ENCODE measurements at places on chromosomes 16 and 17.
A peak's percentile ranks its signal among the peaks of the same experiment; 100 is the strongest.

GRCh38 chr16:67773099-67773498 lies 33.3 kb downstream of the RANBP10 start:
- DNase-seq, result no peak

DNA sequence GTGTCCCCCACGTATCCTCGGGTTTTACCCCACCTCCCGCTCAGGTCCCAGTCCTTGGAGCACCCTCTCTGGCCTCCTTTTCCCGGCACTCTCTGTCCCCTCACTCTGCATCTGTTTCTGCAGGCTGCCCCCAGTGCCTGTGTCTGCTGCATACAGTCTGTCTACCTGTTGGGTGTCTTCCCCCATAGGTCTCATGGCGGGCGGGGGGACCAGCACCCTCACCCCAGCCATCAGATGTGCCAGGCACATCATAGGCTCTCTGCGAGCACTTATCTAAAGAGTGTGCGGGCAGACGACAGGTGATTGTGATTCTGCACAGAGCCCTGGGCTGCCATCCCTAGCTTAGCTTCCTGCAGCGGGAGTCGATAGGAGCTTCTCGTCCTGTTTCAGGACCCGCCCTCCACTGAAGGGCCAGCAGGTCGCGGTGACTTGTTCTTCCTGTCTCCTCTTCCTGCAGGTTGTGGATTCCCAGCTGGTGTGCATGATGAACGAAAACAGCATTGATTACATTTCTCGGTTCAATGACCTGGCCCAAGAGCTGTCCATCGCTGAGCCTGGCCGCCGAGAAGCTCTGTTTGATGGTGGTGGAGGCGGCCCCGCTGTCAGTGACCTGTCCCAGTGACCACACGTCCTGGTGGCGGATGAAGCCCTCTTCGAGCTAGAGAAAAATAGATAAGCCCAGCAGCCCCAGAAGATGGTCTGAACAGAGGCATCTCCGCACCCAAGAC lies 4.5 kb upstream of the JPT2 start:
- DNase-seq, result no peak

- peak; percentile 8 for DNase-seq
Measured at GRCh38 chr16:27436921-27437650, 35.1 kb downstream of the IL21R start.

DNA sequence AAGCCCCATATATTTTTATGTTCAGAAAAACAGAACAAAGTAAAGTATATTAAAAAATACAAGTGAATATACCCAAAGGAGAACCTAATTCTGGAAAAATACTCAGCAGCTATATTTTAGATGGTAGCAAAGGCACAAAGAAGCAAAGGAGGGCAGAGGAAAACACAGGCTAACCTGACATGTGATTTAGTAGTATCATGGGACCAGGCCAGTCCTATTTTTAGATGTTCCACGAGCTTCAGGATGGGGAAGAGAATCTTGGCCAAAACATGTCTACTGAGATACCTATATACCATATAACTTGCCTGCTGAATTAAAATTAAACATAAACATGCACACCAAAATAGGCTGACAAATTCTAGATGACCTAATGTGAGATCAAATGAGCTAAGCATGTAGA lies 32.9 kb downstream of the SMYD4 start:
- no peak for DNase-seq

GRCh38 chr16:75235721-75236193 lies 15.7 kb downstream of the BCAR1 start:
- DNase-seq, result no peak

GRCh38 chr17:1190751-1191331 lies 11.1 kb upstream of the ABR start:
- DNase-seq, result no peak

DNA sequence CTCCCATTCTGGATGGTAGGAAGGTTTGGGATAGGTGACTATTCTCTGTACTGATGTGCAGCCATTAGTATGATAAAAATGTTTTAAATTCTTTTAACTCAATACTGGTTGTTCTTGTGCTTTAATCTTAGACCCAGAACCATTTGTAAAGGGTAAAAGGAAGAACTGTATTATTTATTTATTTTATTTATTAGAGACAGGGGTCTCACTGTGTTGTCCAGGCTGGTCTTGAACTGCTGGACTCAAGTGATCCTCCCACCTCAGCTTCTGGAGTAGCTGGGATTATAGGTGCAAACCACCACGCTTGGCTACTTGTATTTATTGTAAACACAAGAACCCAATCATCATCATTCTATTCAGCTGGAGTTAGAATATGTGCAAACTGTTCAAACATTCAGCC lies 2.2 kb upstream of the MOSMO start:
- DNase-seq, result no peak

DNA sequence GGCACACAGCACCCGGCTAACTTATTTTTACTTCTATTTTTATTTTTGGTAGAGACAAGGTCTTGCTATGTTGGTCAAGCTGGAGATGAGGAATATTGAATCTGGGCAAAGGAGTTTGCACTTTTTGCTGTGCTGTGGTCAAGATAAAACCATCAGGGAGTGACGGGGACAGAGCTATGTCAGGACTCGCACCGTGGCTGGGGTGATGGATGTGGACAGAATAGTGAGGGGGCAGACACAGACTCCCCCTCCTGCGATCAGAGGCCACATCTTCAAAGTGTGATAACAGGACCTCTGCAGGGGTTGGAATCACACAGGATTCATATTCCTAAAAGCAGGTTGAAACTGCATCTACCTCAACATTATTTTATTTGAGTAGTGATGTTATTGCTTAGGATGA lies 25.6 kb downstream of the IL21R start:
- DNase-seq, result peak; percentile 11

DNA sequence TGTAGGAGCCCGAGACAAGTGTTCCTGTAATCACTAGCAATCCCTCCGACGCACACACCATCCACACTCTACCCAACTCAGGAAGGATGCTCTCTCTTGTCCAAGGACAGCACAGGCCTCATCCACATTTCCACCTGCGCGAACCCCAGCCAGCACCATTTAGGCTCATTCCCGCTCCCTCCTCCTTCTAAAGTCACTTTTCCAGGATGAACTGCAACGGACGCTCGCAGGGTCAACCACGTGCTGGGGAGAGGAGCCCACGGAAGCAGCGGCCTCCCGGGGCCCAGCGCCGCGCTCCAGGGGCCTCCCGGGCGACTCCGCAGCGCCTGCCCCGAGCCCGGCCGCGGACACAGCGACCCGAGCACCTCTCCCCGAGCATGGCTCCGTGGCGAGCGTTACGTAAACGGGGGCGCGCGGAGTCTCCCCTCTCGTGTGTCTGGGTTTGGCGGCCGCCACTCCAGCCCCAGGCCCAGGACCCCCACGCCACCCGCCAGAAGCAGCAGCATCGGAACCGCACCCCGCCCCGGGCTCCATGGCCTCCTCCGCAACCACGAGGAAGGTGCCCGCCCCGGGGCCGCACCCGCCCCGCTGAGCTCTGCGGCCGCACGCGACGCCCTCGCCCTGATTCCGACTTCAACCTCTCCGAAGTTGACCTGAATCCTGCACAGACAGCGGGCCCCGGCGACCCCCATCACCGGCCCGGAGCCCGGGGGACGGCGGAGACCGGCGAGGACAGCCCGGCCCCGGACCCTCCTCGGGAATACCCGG lies 668 bp downstream of the USP36 start:
- DNase-seq, result peak; percentile 64

DNA sequence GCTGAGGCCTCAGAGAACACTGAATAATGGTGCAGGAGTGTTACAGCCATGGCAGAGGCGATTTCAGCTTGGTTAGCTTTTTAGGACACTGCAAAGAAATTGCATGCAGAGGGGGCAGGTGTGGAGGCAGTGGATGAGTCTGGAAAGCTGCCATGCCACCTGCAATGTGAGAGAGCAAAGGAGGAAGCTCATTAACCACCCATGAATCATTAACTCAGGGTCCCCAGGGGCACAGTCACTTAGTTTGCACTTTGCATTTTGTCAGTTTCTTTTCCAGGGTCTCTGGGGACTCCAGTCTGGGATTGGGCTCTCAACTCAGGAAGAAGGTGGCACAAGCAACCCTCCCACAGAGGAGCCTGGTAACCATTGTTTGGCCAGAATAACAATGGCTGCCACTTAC lies 132.9 kb downstream of the USP31 start:
- no peak for DNase-seq

- no peak for DNase-seq
Measured at GRCh38 chr17:10758062-10758461, 28.2 kb upstream of the TMEM220 start.

DNA sequence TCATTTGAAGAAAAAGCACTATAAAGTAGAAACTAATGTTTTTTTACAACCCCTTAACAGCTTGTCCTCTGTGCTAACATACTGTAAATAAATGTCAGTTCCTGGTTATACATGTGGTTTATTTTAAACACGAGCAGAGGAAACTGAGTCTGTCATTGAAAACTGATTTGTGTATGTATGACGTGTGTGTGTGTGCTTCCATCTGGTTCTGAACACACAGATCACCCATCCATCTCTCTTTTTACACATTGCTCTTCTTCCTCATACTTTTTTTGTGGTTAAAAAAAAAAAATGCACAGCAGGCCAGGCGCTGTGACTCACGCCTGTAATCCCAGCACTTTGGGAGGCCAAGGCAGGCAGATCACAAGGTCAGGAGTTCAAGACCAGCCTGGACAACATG lies 49.5 kb downstream of the ZNF423 start:
- no peak for DNase-seq

DNA sequence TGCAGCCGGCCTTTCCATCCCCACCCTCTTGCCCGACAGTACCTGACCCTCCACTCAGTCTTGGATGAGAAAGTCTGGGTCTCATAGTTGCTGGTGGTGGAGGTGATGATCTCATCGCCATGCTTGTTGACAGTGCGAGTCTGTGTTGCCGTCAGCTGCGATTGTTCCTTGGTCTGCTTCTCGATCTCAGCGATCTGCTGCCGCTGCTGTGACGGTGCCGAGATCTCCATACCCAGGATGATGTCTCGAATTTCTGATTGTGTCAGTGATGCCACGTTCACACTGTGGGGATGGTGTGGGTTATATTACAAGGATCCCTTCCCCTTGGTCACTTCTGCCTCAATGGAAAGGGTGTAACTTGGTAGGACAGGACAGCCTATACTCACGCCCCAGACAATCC lies 4.1 kb upstream of the RILP start:
- DNase-seq, result no peak

GRCh38 chr16:53224951-53225533 lies 170.3 kb downstream of the CHD9 start:
- DNase-seq, result no peak

- no peak for DNase-seq
Measured at GRCh38 chr16:49810831-49811230, 45.1 kb downstream of the ZNF423 start.

- no peak for DNase-seq
Measured at GRCh38 chr16:55815320-55815719, 17.6 kb downstream of the CES1 start.

GRCh38 chr16:74524926-74525325 lies 82.0 kb downstream of the GLG1 start:
- DNase-seq, result no peak

- DNase-seq, result no peak
Measured at GRCh38 chr17:53792997-53793396, 29.7 kb upstream of the KIF2B start.

DNA sequence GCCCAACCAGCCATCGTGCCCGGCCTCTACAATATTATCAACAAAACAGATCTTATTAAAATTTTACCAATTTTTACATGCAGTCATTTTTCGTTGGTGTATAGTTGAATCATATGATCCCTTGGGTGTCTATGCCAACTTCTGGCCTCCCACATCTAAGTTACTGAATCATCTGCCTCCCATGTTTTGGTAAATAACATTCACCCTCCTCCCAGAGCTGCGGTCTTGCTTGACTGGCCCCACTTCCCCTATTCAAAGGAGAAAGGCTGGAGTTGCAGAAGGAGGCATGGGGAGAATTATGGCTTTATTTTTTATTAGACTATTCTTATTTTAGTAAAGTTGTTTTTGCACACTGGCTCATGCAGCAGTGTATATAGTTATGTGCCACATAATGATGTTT lies 18.5 kb upstream of the CCL23 start:
- DNase-seq, result no peak

DNA sequence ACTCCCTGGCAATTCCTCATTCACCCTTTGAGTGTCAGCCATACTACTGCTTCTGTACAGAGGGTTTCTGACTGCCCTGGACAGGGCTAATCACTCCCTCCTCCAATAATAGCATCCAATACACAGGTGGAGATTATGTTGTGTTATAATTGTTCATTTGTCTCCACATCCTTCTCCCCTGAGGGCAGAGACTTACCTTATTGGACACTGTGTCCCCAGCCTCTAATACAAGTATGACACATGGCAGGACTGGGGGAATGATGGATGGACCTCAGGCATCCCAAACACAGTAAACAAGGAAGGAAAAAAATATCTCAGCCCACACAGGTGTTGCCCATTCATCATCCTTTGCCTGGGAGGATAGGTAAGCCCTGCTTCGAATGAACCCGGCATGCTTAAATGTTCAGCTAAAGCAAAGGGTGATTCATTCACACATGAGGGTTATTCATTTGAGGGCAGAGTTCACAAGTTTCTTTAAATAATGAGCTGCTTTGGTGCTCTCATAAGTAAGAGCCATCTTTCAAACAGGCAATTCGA lies 34.8 kb downstream of the MMD start:
- DNase-seq, result no peak

- DNase-seq, result no peak
Measured at GRCh38 chr17:42289611-42290181, 1.4 kb downstream of the STAT5A start.

DNA sequence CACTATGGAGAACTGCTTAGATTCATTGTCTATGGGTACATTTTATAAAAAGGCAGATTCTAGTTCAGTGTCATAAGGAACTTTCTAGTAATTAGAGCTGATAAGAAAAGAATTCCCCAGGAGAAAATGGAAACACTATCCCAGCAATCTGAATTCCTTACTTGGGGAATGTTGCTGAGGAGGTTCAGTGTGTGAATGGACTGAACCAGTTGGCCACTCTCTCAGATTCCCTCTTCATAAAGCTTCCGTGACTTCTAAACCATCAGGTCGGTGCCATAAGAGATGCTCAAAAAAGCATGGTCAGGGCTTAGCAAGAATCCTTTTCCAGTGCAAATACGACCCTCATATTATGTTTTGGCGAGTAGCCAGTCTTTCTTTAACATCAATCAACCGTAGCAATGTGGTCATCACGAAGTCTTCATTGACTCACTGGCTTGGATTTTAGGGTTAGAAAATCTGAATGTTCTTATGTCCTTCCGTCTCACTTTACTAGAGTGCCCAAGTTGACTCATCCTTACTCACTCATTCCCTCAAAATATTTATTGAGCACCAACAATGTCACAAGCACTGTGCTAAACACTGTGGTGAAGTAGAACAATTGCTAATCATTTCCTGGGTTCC lies 102.7 kb upstream of the HLF start:
- DNase-seq, result no peak

GRCh38 chr17:34988644-34989043 lies 8.3 kb downstream of the LIG3 start:
- DNase-seq, result no peak

GRCh38 chr17:30389756-30390300 lies 11.1 kb downstream of the CPD start:
- DNase-seq, result no peak

DNA sequence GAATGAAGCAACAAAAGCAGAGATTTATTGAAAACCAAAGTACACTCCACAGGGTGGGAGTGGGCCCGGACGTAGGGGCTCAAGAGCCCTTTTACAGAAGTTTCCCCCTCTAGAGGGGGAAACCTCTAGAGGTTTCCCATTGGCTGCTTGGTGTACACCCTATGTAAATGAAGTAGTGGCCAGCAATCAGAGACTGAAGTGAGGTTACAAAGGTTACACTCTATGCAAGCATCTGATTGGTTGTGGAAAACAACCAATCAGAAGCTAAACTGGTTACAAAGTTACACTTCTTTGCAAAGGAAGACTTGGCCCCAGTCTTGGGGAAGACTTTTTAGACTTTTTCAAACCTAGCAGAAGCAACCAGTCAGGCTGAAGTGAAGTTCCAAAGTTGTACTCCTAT lies 27.1 kb downstream of the CRAMP1 start:
- no peak for DNase-seq

All from activated CD4-positive, alpha-beta memory T cell treated with anti-CD3 and anti-CD28 coated beads, Interleukin-2, amount 10 ng/mL, durations not matched to agents 7 days and 5 days (primary cell).